ENCODE measurements at places on chromosomes 7 and 10. TPM values are rescaled to one million over a fixed set of nuclear protein-coding genes. Genes with fewer than 3 reads are reported as not detected.

DNA sequence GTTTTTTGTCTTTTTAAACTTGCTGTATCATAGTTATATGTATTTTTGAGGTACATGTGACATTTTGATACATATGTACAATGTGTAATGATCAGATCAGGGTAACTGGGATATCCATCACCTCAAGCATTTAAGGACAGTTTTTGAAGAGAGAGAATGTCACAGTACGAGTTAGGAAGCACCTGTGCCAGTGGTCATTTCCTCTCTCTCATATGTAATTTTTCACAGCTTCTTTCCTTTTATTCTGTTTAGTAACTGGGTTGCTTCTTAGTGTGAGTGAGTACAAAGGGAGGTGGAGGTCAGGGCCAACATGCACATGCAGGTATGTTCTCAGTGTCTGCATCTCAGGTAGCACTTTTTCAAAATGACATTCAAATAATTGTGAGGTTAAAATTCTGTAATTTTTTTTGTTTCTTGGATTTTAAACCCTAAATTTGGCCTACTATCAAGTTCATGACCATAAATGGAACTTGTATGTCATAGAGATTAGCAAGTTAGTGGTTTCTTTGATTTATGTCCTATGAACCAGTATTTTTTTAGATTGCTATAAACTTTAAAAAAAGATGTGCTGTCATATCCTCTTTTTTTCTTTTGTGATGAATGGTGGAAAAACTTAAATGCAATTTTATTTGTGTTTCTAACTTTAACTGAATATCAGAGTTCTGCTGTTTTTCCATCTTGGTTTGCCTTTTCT is 42.7 kb downstream of the SNX10 start:
- ATAC-seq: no peak

DNA sequence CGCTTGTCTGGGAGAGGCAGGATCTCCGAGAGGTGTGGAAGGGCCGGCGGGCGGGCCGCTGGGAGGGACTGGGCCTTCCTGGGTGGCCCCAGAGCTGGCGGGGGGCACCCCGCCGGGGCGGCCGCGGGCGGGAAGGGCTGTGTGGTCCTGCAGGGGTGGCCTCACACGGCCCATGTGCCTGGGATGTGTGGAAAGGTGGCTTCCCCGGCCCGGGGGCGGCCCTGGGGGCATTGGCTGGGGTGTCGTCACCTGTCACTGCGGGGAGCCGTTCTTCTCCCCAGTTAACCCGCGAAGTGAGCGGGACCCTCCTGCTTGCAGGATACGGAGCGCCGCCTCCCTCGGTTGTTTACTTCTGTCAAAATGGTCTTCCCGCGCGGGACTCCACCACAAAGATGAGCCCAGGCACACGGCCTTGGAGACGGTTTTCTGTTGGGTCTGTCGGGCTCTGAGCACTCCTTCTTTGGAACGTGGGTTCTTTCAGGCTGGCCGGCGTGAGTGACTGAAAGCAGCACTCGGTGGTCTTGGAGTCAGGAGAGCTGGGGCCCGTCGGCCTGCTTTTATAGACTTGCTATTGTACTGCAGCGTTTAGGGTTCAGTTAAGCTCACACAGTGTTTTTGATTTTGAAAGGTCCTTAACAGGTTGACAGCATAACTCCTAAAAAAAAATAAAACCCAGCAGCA is 700 bp downstream of the SMC3 start:
- ATAC-seq: peak; percentile 39

- no peak for ATAC-seq
Observed at GRCh38 chr7:22657479-22657878, 69.5 kb upstream of the IL6 start.

DNA sequence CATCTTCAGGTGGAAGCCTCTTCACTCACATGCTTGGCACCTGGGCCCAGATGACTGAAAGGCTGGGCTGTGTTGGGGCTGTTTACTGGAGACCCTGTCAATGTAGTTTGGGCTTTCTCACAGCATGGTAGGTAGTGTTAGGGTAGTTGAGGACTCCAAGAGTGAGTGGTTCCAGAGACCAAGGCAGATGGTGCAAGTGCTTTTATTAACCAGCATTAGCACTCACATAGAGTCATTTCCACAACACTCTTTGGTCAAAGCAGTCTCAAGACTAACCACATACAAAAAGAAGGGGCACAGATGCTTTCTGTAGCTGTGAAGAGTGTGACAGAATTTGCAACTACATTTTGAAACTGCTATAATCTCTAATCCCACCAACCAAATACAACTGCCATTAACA is 135.0 kb downstream of the RTKN2 start:
- no peak for ATAC-seq

GRCh38 chr7:7176406-7177043 is 5.8 kb upstream of the C1GALT1 start:
- ATAC-seq: peak; percentile 66

GRCh38 chr10:43145311-43145710 is 7.1 kb downstream of the CSGALNACT2 start:
- ATAC-seq: no peak

DNA sequence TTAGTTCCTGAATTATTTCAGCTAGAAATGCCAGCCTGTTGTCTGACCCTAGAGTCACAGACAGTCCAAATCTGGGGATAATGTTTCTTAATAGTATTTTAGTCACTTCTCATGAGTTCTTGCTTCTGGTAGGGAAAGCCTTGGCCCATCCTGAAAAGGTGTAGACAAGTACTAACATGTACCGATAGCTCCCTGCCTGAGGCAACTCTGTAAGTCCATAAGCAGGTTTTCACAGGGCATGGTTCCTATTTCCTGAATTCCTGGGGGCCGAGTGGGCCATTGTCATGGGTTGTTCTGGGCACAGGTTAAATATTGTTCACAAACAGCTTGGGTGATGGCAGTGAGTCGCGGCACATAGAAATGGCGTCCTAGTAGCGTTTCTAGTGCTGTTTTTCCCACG is 3.1 kb upstream of the ZNF117 start:
- ATAC-seq: no peak

DNA sequence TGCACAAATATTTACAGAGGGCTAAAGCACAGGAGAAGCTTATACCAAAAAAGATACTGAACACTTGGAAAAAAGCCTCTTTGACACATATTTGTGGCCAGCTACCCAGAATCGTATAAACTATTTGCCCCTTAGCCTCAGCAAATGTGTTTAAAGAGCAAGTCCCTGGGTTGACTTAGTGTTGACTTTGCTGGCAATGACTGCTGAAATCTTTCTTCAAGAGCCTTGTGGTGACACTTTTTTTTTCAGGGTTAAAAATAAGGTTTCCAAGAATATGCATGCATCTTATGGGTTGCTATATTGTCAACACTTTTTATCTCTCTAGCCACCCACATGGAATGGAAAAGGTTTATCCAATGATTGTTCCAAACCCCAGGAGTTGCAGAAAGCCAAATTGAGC is 14.9 kb upstream of the PLEKHS1 start:
- ATAC-seq: no peak

DNA sequence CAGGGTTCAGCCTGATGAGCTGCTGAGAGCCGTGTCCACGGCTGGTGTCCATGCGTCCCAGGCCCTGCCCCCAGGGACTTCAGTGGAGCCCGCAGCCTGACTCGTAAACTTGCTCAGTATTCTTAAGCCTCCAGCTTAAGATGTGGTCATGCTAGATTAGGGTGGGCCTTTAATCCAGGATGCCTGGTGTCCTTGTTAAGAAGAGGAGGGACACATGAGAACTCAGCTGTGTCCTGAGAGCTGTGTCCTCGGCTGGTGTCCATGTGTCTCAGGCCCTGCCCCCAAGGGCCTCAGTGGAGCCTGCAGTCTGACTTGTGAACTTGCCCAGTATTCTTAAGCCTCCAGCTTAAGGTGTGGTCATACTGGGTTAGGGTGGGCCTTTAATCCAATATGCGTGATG is 23.0 kb downstream of the DOCK1 start:
- ATAC-seq: no peak

DNA sequence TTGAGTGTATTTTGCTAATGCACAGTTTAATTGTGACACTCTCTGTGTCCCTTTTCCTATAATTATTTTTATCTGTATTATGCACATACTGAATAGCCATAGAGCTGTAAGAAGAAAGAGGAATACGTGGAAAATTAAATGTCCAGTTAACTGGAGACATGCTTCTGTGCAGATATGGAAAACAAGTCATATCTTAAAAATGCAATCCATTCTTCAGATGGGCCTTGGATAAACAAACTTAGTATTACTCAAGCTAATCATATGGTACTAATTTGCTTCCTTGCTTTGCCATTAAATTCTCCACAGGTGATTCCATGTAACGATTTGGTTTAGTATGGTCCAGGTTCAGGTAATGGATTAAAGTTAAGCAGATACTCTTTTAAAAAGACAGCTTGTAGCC is 201.2 kb upstream of the CELF2 start:
- ATAC-seq: no peak

DNA sequence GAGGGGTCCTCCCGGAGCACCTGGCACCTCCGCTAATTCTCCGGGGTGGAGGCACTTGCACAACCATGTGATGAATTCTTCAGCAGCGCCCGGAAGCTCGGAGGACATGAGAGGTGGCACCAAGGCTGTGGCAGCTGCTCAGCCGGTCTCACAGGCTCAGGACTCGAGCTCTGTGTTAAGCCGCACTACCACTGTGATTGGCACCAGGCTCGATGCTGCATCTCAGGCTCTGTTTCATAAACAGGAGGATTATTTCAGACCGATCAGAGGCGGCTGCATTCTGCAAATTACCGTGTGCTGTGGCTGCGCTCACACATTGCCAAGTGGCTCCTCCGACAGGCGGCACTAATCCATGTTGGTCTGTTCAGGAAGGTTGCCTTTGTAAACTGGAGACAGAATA is 495.2 kb downstream of the DNAJB6 start:
- no peak for ATAC-seq

Gene RELN
- 8.6 TPM for total RNA-seq

Gene FAM13C
- total RNA-seq: 37.6 TPM

Gene PRKG1
- total RNA-seq: 36.5 TPM

Data from gastroesophageal sphincter (tissue), 4 donors.